ENCODE measurements at places on chromosomes 4 and X.

DNA sequence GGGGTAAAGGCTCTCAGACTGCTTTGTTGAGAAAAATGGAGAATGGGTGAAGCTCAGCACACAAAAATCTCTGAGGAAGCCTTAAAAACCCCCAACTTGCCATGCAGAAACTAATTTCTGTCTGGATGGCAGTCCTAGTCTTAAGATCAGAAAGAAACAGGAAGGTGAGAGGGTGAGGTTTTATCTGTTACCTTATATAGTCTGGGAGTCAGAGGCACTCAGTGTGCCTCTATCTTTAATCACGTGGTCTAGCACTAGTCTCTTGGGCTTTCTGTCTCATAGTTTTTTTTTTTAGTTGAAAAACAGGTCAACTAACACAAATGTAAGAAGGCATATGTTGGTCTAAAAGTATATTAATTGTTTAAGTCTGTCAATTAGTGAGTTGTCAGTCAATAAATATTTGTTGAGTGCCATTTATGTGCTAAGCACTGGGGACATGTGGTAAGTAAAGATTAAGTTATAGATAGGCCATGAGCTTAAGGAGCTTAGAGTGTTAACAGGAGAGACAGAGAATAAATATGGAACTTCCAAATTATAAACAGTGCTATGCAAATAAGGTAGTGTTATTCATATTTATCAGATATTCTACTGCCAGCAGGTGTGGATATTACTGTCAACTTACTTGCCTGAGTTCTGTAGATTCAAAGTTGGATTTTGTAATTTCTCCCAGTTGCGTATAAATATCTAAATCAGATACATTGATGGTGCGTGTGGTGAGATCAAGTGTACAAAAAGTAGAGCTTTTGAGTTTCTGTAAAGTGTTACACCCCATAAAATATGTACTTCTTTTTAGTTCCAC, 7.0 kb downstream of the CYBB start:
- no peak for DNase-seq

DNA sequence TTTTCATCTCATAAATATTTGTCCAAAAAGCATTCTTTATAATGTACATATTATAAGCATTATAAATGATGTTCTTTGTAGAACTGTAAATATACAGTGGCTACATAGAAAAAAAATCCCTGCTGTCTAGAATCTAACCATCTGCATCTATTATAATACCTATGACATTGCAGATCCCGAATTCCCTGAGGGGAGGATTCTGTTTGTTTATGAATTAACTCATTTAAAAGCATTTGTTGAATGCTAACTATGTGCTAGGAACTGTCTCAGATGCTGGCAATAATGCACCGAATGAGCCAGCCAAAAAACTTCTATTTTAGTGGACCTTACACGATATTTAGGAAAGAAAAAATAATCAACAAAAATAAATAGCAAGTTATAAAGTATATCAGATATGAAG, 189.6 kb downstream of the PACRGL start:
- no peak for DNase-seq

DNA sequence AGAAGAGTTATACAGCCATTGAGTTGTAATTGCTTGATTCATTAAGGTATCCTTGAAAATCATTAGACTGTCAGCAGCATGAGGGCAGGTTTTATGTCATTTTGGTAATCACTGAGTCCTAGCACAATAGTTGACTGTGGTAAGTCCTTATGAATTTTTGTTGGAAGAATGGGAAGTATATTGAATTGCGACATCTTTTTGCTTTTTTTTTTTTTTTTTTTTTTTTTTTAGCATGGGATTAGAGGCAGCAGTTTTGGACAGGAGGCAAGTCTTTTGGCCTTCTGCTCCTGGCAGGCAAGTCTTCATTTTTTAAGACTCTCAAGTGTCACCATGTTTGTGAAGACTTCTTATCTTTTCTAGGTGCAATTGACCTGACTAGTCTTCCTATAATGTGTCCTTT, 29.7 kb downstream of the PRRG1 start:
- no peak for DNase-seq

DNA sequence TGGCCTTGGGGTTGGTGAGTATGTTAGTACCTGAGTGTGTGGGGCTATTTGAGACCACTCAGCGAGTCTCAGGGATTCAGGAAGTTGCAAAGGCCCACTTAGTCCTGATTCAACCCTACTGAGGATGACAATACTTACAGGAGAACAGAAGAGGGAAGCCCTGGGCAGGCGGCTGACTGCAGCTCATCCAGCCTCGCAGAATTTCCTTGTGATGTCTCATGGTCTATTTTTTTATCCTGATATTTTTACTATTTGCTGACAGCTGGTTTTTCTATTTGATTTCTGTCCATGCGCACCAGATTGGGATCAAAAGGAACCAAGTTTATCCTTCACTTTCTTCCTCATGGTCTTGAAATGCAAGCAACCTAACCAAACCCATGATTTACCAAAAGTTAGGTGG, 201.8 kb upstream of the LNX1 start:
- DNase-seq, result no peak

DNA sequence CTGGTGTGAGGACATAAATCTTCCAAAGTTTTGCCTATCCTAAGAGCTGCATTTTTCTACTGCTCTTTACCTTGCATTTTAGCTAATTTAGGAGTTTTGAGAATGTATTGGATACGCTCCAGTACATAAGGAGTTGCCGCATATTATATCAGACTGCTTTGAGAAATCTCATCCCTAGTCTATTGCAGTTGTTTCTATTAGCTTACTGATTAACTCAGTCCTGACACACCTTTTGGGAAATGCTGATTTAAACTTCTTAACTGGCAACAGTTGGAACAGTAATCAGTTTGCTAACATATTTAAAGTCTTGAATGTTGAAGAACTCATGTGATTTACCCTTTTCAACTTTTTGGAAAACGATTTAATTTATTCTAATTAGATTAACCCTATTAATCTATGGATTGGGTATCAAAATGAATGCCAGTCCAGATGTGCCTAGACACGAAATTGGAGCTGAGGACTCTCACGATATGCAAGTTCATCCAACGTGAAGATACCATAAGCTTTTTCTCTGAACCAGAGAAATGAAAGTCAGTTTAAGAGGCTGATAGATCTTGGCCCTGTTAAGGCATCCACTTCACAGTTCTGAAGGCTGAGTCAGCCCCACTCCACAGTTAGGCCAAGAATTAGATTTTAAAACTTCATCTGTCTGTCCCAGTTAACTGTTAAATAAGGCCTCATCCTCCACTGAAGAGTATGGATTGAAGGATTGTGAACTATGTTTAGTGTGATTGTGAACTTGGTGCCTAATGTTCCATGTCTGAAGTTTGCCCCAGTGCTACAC, 90.0 kb downstream of the MAOA start:
- DNase-seq, result no peak

Data from GM12891 (cell line).